Caki2 (cell line): ENCODE measurements at places on chromosomes 6 and 20. TPM values are rescaled to one million over a fixed set of nuclear protein-coding genes. Genes with fewer than 3 reads are reported as not detected.

The BTN1A1 gene
- 0.47 TPM in 1 of 2 replicates, not detected in the other for total RNA-seq

- DNase-seq = no peak
Measured at GRCh38 chr6:146422789-146423375, 120.8 kb upstream of the RAB32 start.

DNA sequence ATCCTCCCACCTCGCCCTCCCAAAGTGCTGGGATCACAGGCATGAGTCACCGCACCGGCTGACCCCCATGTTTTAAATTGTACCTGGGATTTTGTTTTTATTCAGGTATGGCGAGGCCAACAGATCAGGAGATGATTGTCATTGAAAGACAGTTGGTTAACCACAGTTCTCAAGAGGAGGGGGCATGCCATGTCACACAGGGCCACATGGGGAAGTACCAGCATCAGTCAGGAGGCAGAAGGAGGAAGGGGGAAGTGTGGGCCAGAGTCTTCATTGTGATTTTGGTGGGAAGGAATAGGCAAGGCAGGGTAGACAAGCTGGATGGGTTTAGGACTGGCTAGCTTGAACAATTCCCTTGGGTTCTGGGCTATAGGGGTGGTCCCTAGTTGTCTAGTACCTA is 9.9 kb upstream of the MMP9 start:
- DNase-seq = no peak

DNA sequence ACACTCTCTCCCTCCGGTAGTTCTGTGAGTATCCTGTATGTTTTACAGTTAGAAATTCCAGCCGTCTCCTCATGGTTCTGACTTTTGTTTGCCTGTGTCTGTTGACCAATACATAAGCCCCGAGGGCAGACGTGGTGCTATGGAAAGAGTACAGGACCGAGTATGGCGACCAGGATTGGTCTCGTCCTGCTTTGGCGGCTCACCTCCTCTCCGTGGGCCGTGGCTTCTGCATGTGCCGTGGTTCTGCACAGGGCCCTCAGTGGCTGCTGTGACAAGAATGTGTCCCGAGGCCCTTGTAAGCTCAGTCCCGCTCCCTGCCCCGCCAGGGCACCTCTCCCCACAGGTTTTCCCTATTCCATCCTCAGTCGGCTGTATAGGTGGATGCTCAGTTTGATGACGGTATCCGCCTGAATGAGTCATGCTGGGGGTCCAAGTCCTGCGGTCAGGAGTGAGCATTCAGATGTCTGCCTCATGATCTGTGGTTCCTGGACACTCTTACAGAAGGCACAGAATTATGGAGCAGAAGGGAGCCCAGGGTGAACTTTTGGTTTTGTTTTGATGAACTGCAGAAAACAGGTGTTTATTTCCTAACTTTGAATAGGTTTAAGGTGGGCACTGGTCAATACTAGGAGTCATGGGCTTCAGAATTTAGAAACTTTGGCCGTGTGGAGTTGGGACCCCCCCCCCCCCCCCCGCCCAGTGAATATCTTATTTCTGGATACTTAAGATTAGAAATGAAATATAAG is 1.2 kb downstream of the ARFGAP1 start:
- peak; percentile 71 for DNase-seq

- no peak for DNase-seq
Measured at GRCh38 chr20:57619051-57619831, 985 bp downstream of the ZBP1 start.

DNA sequence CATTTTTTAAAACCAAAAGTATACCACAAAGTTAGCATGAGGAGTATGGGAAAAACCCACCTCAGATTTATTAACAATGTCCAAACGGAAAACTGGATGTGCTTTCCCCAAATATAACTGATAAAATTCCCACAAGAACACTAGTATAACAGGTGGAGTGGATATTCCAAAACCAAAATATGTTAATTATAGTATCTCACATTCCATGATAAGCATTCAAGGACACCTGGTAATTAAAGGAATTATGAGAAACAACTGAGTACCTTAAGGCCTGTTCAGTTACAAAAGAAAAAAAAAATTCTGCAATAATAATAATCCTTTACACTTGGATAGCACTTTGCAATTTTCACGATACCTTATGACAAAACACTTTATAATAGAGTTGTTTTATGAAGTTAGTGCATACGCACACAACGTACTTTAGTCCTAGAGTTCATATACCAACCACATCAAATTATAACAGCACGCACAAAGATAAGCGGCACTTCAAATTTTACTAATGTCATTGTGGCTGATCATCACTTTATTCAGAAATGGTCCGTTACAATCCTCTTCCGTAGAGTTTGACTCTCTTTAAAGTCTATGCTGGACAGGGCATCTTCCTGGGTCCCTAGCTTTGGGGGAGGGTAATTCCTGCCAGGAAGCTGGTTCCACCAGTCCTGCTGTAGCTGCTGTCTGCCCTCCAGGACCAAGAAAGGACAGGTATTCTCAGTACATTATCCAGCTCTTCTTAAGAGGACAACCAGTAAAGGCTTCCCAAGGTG is 1.7 kb downstream of the CDK19 start:
- DNase-seq = no peak
